Fibroblast of lung (primary cell): ENCODE measurements at places on chromosomes 4 and X. TPM values are rescaled to one million over a fixed set of nuclear protein-coding genes. Genes with fewer than 3 reads are reported as not detected.

Gene TLR3
- 4.6 and 8.1 TPM in 2 replicates for total RNA-seq

Gene BEND2
- not detected in 2 replicates for total RNA-seq

Gene PAGE5
- 0.66 TPM in 1 of 2 replicates, not detected in the other for total RNA-seq

Gene S100P
- total RNA-seq: not detected in 2 replicates

Gene STBD1
- total RNA-seq: 10.8 and 17.5 TPM in 2 replicates

Gene KLKB1
- total RNA-seq: 0.17 and 0.26 TPM in 2 replicates

Gene FGFBP2
- not detected in 2 replicates for total RNA-seq

Gene WDR44
- total RNA-seq: 12.1 and 15.0 TPM in 2 replicates

Gene ITIH6
- not detected in 2 replicates for total RNA-seq

Gene RS1
- not detected in 2 replicates for total RNA-seq

Gene GUCY1B1
- total RNA-seq: 37.8 and 39.3 TPM in 2 replicates

Gene NHS
- total RNA-seq: 2.1 and 3.8 TPM in 2 replicates

Gene NAA11
- not detected in 2 replicates for total RNA-seq

Gene RBM46
- under 0.01 TPM in 1 of 2 replicates, not detected in the other for total RNA-seq

Gene STS
- total RNA-seq: 1.8 and 5.0 TPM in 2 replicates

Gene FDCSP
- not detected in 2 replicates for total RNA-seq

Gene PRKG2
- 17.5 and 26.5 TPM in 2 replicates for total RNA-seq

Gene PCDH18
- 163 and 542 TPM in 2 replicates for total RNA-seq
